AG04449 (cell line): ENCODE measurements at places on chromosomes 7 and 10.
A peak's percentile ranks its signal among the peaks of the same experiment; 100 is the strongest.

DNA sequence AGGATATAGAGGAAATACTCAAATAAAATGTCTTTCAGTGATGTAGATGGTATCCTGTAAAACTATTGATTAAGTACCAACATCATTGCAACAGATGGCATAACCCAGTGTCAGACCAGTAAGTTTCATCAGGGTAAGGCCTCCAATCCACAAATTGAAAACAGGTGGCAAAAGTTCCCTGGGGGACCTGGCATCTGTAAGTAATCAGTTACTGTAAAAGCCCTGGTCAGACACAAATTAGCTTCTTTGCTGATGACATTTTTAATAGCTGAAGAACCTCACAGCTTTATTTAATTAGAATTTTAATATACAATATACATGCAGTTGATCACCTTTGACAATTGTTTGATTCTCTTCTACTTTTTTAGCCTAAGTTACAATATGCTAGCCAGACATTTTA is 152.5 kb downstream of the PLXDC2 start:
- no peak for DNase-seq

- DNase-seq, result no peak
These were observed 23.0 kb downstream of the CDH23 start for GRCh38 chr10:71419750-71420149.

DNA sequence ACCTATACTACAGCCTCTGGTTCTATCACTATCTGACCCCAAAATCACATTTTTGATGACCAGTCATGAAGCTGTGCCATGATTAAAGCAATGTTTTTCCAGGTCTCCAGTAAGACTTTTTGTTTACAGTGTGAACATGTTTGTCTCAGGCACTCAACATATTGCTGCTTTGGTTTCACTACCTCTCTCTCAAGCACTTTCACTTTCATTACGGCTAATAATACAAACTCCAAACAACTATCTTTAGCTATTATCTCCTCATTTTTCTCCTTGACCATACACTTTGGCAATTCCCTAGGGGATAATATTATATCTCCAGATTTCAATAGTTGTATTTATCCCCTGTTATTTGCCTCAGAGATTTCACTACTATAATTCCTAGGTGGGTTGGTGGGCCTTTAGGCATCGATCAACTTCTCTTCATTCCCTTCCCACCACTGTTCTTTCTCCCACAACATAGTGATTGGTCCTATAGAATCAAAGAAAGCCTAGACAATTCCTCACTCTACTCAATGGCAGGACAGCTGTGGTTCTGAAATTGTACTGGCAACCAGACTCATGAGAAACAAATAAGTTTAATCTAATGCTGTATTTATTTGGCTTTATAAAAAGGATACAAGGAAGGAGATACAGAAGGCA is 261.4 kb upstream of the ZWINT start:
- no peak for DNase-seq

DNA sequence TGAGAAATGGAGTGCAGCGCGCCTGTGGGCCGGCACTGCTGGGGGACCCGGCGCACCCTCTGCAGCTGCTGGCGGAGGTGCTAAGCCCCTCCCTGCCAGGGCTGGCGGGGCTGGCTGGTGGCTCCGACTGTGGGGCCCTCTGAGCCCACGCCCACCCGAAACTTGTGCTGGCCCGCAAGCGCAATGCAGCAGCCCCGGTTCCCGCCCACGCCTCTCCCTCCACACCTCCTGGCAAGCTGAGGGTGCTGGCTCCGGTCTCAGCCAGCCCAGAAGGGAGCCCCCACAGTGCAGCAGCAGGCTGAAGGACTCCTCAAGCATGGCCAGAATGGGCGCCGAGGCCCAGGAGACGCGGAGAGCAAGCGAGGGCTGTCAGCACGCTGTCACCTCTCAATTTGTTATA is 1063.0 kb upstream of the AUTS2 start:
- DNase-seq, result no peak

DNA sequence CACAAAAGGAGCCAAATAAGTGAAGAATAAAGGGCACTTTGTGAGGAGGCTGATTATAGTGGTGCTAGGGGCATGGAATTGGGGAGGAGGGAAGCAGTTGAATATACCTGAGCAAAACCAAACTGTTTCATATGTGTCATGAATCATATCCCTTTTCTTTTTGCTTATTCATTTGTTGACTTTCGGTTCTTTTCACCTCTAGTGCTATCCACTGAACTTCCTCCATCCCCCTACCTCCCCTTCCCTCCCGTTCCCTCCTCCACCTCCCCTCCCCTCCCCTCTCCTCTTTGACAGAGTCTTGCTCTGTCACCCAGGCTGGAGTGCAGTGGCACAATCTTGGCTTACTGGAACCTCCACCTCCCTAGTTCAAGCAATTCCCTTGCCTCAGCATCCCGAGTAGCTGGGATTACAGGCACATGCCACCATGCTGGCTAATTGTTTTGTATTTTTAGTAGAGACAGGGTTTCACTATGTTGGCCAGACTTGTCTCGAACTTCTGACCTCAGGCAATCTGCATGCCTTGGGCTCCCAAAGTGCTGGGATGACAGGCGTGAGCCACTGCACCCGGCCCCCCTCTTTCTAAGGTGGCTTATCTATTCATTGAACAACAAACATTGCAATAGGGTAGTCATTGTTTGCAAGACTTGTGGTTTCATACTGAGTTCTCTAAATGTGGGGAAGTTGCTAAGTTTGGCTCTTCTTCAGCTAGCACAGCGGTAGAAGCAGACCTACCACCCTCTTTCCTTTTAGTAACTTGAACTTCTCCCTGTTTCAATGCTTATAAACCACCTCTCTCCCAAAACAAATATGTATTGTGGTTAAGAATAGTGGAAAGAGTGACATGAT is 150.4 kb upstream of the PRPS1L1 start:
- no peak for DNase-seq

- DNase-seq, result peak; percentile 61
These were observed 147.1 kb downstream of the RNF216 start for GRCh38 chr7:5634107-5634950.

DNA sequence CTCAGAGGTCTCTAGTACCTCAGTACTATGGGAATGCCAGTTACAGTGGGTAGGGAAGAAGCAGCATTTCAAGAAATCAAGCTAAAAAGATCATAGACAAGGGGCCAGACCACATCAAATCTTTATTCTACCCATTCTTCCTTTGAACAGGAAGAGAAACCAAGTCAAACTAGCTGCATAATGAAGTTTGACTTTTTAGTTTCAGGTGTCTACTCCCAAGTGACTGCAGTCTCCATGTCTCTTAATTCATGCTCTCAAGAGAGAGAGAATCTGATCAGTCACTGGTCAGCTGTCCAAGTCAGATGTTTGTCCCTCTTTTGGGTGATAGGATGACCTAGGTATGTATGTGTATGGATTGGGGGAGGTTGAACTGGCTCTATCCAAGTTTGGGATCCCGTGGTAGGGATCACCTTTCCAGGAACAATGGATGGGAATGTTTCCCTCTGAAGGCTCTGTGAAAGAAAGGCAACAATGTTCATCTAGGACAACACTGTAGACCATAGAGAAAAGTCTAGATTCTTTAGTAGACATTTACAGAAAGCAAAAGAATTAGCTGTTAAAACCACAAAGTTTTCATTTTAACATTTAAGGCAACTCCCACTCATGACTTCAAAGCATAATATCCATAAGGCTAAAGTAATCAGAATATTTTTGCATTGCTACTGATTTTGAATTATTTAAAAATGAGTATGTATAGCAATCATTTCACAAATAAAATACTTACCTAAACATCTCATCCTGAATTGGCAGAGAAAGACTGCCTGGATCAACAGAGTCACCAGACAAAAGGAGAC is 30.1 kb upstream of the PRTFDC1 start:
- no peak for DNase-seq

- DNase-seq, result no peak
These were observed 242.0 kb downstream of the AUTS2 start for GRCh38 chr7:69840248-69840647.

DNA sequence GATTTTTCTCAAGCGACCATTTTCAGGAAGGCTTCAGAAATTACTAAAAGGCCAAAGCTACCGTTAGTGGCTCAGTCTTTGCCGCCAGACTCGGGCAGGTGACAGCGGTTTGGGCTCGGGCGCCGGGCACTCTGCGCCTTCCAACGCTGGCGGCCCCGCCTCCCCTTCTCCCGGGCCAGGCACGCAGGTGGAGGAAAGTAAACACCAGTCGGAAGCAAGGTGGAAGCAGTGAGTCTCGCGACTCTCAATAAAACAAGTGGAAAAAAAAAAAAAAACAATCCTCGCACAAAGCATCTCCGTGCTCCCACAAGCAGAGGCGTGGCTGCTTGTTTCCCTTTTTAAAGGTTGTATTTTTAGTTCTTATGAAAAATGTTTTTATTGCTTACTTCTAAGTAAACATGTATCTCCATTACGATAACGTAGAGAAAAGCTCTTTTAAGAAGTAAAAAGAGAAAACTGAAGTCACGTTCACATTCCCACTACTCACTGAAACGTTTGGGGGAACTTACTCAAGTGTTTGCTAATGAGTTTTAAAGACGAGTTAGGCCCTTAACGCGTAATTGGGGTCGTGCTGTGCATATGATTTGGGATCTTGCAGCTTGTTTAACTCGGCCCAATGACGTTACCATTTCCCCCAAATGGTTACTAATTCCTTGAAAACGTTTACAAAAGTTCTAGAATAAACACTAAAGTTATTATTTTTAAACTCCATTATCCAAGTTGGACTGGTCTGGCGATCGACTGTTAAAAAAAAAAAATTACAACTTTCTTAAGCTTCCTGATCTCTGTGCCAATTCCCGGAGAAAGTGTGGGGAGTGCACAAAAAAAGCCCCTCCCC is 864 bp downstream of the CDCA7L start:
- no peak for DNase-seq

DNA sequence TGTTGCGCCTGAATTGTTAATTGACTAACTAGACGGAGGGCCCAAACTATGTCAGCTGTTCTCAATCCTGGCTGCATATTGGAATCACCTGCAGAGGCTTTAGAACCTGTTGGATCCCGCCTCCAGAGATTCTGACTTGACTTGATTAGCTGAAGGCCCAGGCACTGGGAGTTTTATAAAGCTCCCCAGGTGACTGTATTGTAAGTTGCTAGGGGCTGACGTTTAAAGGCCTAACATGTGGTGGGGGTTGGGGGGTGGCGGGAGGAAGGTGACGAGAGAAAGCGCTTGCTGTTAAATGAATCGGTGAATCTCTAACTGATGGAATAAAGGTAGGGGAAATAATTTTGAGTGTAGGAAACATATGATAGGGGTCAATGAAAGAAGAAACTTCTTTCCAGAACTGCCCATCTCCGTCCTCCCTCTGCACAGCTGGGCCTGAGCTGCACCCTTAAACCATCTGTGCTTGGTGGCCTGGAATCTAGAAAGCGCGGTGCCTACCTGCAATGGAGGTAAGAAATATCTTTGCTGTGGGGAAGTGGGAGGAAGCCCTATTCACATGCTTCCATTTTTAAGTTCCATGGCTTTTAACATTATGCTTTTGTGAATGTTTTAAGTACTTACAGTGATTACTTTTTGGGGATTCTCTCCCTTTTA is 225.0 kb upstream of the FAM3C start:
- no peak for DNase-seq

GRCh38 chr10:3028441-3028840 is 38.9 kb upstream of the PFKP start:
- no peak for DNase-seq
